Jurkat, Clone E6-1 (cell line): ENCODE measurements at places on chromosomes 12 and 14.

- no peak for DNase-seq
Observed at GRCh38 chr12:107748472-107748871, 12.5 kb downstream of the PRDM4 start.

- DNase-seq: no peak
Observed at GRCh38 chr14:65070471-65070976, 31.8 kb downstream of the MAX start.

DNA sequence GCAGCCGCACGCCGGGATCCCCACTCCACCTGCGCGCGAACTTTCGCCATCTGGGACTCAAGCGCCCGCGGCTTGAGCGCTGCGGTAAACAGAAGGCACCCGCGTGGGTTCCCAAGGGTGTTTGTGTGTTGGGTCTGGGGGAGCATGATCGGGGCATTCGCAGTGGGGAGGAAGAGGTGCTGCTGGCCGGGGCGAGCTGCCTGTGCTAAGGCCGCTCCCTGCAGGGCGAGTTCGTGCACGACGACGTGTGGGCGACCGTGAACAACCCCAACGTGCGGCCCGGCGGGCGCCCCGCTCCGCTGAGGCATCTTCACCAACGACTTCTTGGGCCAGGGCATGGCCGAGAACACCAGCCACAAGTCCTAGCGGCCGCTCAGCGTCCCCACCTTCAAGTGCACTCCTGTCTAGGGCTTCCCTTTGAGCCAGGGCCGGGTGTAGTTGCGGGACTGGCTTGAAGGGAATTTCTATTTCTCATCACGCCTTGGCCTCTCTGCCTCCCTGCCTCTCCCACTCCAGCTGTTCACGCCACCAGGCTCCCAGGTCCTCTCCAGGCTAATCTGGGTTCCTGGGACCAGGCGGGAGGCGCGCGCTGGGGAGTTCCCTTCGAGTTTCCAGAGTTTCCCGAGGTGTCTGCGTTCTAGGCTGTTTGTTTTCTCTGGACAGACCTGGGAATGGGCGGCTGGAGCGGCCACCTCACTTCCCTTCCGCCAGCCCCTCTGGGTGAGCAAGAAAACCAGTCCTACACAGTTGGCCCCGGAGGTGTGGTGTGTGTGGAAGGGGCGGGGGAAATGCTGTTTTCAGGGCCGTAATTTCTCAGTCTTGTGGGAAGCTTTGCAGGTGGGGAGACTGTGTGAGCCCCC lies 417.8 kb upstream of the TMTC1 start:
- no peak for DNase-seq

- DNase-seq: no peak
Observed at GRCh38 chr14:105392131-105393090, 5.9 kb upstream of the TEX22 start.

- no peak for DNase-seq
Observed at GRCh38 chr12:106903241-106903945, 52.3 kb upstream of the TMEM263 start.

DNA sequence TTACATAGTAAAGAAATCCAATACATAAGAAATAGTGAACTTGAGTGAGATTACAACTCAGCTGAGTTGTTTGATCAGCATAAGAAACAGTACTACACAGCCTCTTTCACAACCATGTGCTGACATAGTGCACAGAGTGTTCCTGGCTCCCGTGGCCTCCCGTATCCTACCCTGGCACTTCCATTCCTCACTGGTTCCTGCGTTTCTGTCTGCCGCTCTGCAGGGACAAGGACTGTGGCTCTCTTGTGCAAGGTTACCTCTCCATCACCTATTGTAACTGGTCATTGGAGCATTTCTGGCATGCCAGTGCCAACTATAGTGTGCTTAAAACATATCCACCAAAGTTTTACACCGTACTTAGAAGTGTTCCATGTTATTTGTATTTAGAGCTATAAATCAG lies 46.3 kb upstream of the PCED1B start:
- no peak for DNase-seq

- DNase-seq: no peak
Observed at GRCh38 chr12:99453836-99454538, 193.6 kb upstream of the GARIN6 start.

DNA sequence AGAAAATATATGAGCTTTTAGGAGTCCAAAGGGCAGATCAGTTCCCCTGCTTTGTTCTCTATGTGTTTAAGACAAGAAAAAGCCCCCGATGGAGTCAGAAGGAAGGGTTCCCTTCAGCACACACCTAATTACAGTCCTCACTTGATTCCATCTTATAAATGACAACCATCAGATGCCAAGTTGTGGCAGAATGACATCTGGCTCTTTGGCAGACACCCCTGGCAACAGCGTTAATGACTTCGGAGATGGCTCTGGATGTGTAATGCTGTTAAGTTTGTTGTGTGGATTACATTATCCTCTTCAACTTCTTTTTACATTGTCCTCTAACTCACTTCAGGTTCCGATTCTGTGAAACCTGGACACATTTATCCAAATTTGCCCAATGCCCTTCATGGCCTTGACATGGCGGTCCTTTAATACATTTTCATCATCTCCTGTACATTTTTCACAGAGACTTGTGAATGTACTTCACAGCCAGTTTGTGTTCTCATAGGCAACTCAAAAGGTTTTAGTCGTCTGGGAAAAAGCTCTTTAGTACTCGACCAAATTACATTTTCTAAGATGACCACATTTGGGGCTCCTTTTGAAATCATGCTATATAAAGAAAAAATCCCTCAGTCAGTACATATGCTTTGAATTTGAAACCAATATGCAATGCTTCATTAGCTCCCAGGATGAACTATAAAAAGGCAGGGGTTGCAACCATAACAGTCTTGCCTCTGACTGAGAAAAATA lies 667.8 kb downstream of the NOVA1 start:
- DNase-seq: no peak

DNA sequence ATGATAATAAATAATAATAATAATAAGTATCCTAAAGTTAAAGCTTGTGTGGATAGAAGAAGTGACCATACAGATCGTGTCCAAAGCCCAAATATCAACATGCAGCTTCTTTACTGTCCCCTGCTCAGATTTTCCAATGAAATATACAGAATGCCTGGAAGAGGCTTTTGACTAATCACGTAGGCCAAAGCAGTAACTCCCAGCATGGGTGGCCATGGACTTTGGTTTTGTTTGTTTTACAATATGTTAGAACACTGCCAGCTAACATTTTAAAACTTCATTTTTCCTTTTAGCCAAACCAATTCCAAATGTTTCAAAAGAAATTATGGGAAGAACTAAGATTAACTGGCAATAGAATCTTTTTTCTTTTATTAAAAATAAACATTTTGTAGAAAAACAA lies 400.0 kb upstream of the FLRT2 start:
- no peak for DNase-seq

DNA sequence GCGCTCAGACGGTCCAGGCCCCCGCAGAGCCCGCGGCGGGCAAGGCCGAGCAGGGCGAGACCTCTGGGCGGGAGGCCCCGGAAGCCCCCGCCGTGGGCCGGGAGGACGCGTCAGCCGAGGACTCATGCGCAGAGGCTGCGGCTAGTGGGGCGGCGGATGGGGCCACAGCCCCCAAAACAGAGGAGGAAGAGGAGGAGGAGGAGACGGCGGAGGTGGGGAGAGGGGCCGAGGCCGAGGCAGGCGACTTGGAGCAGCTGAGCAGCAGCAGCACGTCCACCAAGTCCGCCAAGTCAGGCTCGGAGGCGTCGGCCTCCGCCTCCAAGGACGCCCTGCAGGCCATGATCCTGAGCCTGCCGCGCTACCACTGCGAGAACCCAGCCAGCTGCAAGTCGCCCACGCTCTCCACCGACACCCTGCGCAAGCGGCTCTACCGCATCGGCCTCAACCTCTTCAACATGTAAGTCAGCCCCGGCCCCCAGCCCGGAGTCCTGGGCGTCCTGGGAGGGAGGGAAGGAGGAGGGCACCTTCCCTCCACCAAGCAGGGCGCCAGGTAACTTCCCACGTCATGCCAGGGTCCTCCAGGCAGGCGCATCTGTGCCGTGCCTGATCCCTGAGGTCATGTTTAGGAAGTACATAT lies 72.4 kb downstream of the IQSEC3 start:
- DNase-seq: no peak

DNA sequence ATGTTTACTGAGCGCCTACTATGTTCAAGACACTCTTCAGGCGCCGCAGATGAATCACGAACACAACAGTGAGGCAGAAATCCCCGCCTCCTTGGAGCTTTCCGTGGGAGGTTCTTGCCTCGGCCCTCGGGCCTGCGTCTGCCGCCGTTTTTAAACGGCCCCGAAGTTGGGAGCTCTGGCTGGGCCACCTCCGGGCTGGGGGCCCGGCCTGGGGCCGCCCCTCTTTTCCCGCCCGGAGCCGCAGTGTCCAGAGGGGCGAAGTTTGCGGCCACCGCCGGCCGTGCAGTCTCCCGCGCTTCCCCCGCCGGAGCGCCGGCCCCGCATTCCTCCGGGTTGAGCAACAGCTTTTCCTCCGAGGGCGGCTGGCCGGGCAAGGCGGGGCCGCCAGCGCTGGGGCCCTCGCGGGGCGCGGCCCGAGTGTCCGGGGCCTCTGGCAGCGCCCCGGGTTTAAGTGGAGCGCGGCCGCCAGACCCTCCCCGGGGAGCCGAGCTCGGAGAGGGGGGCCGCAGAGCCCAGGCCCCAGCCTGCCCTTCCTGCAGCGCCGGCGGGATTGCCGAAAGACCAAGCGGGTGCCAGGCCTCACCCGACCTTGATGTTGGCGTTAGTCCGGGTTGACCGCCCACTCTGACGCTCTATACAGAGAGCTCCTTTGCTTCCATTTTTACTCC lies 18.7 kb upstream of the CTDSP2 start:
- DNase-seq: no peak

DNA sequence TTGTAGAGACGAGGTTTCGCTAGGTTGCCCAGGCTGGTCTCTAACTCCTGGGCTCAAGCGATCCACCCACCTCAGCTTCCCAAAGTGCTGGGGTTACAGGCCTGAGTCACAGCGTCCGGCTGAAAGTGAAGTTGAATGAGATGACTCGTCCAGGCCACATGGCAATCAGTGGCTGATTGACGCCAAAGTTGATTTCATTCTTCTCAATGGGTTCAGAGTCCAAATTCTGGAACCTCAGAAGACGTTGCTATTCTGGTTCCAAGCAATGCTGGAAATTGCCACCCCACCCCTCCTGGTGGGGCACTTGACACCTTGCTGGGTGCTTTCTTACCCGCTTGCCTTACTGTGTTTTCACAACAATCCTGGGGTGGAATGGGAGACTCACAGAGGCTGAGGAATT lies 14.9 kb downstream of the ABCB9 start:
- DNase-seq: no peak

GRCh38 chr12:74111688-74112360 lies 425.8 kb upstream of the ATXN7L3B start:
- peak; percentile 18 for DNase-seq

DNA sequence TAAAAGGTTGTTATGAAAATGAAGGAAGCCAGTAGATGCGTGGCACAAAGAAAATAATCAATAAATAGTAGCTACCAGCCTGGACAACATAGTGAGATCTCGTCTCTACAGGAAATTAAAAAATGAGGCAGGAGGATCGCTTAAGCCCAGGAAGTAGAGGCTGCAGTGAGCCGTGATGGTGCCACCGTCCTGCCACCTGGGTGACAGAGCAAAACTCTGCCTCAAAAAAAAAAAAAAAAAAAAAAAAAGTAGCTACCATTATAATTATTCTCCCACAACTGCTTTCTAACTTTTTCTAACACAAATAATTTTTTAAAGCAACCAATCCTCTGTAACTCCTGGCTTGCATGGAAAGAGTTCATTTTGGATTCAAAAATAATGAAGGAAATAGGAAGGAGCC lies 133.0 kb downstream of the NDUFA12 start:
- no peak for DNase-seq
